ENCODE measurements at places on chromosomes 5 and 9.

GRCh38 chr5:137581776-137582175 lies 82.7 kb upstream of the SPOCK1 start:
- DNase-seq = no peak

DNA sequence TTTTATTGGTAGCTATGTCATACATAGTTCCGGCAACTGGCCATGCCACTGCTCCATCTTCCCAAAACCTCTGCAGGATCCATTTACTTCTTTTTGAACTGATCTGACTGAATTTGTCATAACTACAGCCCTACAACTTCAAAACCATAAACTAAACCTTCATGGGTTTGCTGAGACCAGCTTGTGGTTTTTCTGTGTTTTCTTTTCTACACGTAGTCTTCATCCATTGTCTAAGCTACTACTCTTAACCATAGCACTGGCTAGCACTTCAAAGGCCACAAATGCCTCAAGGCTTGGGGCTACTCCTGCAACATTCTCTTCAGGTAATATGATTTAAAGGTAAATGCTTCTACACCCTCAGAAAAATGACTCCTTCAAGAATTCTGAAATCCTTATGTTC lies 9.0 kb upstream of the KIF2A start:
- no peak for DNase-seq

DNA sequence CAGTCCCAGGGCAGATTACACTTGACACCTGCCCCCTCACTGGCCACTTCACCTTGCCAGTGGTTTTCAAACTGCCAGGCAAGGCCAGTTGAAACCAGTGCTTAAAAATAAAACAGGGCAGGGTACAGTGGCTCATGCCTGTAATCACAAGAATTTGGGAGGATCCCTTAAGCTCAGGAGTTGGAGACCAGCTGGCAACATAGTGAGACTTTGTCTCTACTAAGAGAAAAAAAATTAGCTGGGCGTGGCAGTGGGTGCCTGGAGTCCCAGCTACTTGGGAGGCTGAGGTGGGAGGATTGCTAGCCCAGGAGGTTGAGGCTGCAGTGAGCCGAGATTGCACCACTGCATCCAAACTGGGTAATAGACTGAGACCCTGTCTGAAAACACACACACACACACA lies 58.1 kb downstream of the ROPN1L start:
- DNase-seq = no peak

DNA sequence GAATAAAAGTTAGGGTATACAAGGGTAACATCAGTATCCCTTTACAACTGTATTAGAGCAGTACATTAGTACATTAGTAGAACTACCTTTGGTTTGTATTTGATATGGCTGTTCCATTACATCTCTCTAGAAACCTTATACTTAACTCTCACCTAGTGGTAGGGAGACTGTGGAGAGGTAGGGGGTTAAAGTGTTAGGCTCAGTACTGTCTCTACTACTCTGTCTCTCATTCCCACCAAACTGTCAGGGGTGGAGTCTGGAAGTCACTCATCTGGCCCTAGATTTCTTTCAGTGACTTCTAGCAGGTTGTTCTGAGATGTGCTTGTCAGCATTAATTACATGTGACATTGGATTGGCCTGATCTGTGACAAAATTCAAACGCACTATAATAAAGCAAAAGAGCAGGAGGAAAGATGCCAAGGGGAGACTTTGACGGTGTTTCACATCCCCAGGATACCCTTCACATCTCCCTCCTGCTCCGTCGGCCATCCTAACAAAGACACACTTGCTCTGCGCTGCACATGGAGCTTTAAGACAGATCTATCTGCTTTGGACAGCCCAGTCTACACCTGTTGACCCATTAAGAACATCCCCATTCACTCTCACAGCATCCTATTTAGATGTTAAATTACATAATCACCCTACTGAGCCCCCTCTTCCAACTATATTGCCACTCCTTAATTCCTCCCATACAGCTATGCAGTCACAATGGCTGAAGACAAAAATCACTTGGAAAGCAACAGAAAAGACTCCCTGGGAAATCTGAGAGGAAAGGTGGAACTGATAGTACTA lies 1043.0 kb upstream of the DMAC1 start:
- no peak for DNase-seq

DNA sequence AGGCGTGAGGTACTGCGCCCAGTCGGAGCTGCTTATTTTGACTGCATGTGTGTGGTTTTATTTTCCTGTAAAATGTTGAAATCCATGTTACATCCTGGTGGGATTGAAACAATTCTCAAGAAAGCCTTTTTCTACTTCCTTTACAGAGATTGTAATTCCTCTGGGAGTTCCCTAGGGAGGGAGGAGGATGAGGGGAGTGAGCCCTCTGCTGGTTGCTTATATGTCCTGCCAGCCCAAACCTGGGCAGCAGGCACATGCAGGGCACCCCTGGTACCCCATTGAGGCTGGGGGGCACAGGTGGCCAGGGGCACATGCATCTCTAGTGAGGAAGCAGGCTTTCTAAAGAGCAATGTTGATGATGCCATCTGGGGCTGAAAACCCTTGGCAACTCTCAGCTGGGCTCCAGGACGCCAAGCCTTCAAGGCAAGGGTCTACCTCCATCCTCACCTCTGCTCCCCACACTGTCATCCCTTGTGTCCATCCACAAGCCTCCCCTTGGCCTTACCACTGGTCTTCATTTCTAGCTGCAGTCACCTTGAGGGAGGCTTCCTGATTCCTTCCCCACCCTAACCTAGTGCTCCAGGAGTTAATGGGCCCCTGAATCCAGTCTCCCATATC lies 84.7 kb upstream of the TNFSF8 start:
- no peak for DNase-seq

- DNase-seq = no peak
Observed at GRCh38 chr9:121592265-121592664, 59.2 kb upstream of the DAB2IP start.

DNA sequence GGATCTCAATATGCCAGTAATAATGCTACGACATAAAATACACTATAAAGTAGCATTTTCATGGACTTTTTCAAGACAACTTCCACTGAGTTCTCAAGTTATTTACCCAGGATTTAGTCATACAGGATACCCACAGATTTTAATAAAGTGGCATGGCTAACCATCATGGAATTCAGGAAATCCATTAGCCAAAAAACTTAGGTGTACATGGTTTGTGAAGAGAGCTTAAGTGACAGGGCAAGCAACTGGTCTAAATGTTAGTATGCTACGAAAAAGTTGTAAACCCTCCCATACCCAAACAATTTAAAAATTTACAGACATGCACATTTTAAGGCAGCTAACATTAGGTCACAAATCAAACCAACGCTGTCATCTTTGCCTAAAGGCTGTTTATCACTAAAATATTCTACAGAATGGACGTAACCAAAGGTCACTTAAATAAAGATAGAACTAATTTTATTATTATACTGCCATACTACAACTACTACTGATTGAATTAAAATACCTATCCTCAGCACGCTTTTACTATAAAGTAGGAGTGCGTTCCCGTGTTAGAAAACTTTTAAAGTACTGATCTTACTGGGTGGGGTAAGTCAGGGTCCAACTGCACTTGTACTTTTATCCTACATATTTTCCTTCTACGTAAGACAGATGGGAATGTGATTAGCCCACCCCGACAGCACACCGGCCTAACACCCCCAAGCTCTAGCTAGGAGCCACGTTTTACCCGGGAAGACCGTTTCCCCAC lies 1.1 kb downstream of the UBTD2 start:
- DNase-seq = no peak

- DNase-seq = no peak
Observed at GRCh38 chr9:106697750-106698502, 165.0 kb upstream of the ZNF462 start.

DNA sequence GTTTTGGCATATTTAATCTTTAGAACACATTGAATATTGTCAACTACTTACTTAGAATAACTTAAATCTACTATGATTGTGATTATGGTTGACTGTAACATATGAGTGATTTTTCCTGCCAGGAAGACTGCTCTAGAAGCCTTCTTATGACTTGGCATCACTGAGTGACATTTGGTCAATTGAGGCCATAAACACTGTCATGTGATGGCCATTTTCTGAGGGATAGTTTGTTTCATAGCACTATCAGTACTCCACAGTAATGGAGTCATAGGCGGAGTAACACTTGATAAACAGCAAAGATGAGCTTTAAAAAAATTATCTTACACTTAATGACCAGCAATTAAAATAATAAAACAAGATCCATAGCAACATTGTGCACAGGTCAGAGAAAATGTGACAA lies 31.0 kb downstream of the C9orf40 start:
- no peak for DNase-seq

DNA sequence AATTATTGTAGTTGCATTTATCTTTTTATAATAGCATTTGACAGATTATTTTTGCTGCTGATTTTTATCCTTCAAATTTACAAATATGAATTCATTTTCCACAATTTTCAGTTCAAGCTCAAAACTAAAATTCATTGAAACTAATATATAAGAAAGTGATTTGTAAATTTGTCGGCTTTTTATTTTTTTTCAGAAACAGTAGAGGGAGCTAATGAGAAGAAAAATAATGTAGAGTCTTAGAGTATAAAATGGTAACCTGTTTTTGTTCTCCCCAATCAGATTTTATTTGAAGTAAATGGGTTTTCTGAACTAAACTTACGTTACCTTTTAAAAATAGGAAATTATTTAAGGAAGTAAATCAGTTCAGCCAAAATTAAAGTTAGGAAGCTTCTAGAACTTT lies 19.2 kb downstream of the PRRC1 start:
- no peak for DNase-seq

DNA sequence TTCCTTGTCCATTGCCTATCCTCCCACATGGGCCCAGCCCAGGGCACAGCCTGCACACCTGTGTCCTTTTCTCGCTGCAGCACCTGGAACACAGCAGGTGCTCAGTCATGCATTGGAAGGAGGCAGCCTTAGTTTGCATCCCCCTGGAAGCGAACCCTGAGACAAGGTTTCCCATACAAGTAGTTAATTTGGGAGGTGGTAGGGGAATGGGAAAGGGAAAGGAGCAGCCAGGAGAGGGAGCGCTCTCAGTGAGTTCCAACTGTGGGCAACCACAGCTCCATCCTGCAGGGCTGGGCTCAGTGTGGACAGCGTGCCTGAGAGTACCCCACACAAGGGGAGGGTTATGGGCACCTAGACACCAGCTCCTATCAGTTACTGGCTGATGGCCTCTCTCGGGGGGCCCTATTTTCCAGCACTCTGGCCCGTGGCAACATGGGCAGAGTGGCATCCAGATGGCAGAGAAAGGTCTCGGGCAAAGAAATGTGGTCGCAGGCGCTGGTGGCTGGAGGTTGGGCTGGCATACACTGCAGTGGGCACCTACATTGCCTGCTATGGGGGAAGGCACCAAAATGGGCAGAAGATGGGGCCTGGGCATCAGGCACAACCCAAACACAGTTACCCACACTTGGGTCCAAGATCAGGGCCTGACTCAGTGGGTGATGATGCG lies 50.1 kb downstream of the TSPAN17 start:
- DNase-seq = no peak

DNA sequence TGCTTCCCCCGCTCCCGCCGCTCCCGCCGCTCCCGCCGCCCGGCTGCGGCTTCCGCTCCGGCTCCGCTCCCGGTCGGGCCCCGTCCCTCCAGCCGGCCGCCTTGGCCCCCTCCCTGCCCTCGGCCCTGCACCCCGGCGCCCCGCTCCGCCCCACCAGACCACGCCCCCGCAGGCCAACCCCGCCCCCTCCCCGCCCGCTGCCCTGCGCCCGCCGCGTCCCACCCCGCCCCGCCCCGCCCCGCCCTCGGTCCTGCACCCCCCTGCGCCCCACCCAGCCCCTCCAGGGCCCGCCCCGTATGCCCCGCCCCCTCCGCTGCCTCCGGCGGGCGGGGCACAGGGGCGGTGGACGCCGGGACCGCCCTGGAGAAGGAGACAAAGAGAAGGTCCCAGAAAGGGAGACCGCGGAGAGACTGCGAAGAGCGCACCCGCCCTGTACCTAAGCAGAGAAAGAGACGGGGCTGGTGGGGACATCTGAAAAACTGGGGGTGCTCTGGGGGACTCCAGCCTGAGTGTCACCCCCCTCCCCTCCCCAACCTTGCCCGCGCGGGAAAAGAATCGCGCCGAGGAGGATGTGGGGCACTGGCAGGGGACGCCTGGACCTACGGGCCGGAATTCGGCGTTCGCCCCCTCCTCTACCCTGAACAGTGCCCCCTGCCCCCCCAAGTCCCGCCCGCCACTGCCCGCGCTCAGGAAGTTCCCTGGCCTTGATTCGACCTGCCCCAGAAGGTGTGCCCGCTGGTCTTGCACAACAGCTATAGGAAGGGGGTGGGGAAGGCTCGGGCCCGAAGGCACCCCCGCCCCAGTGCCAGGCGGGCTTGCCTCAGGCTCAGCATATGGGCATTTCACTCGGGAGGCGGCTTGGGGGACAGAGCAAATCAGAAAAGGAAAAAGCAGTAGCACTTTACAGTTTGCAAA lies 42.8 kb upstream of the STXBP1 start:
- DNase-seq = no peak

DNA sequence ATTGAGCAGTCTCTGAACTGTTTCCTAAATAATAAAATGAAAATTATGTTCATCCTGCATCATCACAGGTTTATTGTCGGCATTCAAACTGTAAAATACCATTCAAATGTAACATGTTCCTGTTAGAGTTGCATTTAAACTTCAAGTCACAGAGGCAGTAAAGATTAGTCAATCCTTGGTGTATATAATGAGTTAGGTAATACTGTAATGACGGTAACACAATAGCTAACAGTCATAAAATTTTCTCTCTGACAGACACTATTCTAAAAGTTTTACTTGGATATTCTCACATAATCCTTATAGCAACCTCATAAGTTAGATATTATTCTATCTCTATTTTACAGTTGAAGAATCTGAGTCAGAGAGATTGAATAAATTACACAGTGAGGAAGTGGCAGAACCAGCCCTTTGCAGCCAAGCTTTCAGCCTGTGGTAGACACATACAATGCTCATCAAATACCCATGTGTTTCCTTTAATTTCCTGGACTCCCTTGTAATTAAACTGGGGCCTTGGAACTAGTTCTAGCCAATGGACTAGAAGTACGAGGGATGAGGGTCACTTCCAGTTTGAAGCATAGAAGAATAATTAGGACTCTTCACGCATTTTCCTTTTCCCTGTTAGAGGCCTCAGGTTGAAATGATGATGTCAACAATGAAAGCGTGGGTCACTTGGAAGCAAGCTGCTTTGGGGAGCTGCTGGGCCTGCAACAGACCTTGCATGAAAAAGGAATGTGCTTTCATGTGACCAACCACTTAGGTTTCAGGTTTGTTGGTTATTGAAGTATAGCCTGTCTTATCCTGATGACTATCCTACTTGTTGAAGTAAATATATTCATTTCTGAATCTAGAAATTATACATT lies 12.3 kb upstream of the CAST start:
- no peak for DNase-seq

Measured in CMK (cell line).